Inflammatory macrophage treated with lipopolysaccharide for 4 hours (primary cell): ENCODE measurements at places on chromosomes 7 and 10.

- no peak for DNase-seq
Measured at GRCh38 chr7:95632609-95633008, 36.3 kb upstream of the PDK4 start.

DNA sequence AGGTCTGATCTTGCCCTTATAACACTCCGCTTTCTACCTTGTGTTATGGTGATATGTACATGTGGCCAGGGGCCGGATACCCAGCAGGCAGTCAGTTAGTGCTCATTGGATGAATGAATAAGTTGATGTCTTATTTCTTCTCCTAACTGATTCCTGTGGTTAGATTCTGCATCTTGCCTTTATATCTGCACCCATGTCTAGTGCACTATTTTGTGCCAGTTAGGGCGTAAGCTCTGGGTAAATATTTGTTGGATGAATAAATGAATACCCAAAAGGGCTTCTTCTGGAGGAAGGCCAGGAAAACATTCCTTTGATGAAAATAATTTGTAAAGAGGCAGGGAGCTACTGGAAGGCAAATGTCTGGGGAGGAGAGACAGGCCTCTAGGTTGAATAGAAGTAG, 148.2 kb downstream of the CHN2 start:
- DNase-seq: no peak

DNA sequence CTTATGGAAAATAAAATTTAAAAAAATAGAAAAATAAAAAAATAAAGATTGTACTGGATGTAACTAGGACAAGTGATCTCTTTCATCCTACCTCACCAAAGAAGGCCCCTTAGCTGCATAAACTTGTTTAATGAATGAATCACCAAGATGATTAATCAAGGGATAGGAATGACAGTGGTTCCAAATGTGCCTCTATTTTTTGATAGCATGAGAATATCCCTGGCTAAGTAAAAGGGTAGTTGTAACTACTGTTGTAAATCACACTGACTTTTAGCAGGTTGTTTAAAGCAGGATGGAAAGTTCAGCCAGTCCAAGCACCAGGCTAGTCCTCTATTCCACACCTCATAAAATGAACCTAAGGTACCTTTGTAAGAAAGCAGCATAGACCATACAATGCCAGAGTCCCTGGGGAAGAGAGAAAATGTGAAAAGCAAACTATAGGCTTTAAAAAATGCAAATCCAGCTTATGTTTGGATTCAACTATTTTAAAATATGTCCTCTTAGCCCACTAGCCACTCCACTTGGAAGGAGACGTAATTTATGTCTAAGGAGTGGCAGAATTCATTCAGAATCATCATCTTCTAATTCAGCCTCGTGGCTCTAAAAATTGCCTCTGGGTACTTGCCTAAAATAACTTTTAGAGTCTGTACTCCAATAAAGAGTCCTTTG, 126.8 kb downstream of the SKIDA1 start:
- no peak for DNase-seq

- peak; percentile 16 for DNase-seq
Measured at GRCh38 chr7:130490888-130491804, 739 bp upstream of the MEST start.

GRCh38 chr7:124672011-124672410, 93.6 kb downstream of the GPR37 start:
- DNase-seq: no peak

DNA sequence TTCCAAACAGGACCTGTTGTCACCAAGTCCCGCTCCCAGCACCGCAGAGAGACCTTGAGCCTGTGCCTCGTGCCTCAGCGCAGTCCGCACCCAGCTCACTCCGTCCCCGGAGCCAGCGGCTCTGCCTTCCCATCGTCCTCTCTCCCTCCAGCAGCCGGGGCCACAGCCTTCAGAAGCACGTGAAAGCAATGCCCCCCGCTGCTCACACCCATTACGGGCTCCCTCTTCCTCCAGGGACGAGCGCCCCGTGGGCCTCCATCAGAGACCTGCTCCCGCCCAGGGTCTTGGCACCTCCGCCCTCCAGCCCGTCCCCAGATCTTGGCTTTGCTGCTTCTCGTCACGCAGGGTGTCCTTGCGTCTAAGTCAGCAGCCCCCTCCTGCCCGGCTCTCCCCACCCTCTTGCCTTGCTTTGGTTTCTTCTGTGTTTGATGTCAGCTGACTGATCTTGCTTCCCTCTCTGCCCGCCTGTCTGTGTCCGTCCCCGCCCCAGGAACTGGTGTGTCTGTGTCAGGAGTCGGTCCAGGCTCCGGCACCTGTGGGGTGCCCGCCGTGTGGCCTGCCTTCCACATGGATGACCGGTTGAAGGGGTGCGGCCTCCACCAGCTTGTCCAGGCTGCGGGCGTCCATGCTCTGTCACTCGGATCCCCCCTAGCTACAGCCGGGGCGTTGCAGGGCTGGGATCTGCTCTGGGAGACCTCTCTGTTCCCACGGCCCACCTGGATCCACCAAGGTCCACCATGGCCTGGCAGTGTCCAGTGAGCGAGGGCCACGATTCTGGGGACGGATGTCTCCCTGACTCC, 61.9 kb downstream of the FOXL3 start:
- DNase-seq: no peak

- no peak for DNase-seq
Measured at GRCh38 chr7:156731651-156732050, 91.1 kb downstream of the RNF32 start.

GRCh38 chr7:99312316-99313203, 13.1 kb upstream of the ARPC1A start:
- DNase-seq: peak; percentile 76

- DNase-seq: no peak
Measured at GRCh38 chr10:131320860-131321604, 9.5 kb upstream of the TCERG1L start.

- DNase-seq: no peak
Measured at GRCh38 chr10:124027031-124027611, 66.3 kb downstream of the CHST15 start.

DNA sequence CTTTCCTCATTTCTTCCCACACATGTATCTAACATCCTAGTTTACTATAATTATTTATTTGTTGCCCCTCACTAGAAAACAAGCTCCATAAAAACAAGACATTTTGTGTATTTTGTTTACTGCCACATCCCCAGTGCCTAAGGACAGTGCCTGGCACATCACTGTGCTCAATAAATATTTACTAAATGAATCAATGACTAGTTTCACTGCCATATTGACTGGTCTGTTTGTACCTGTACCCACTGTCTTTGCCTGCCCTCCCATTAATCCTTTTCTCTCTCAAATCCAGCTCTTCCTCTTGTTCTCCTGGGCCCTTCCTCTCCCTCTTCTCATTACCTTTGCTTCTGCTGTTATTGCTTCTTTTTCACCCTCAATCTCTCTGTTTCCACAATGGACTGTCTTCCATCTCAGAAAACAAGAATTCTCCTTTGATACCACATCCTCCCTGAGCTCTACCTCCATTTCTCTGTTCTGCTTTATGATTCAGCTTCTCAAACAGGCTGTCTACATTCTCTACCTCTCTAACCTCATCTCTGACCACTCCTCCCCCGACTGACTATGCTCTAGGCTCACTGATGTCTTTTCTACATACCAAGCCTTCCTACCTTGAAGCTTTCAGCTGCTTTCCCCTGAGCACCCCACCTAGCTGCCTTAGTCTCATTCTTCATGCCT, 8.3 kb upstream of the FAM133B start:
- DNase-seq: no peak

DNA sequence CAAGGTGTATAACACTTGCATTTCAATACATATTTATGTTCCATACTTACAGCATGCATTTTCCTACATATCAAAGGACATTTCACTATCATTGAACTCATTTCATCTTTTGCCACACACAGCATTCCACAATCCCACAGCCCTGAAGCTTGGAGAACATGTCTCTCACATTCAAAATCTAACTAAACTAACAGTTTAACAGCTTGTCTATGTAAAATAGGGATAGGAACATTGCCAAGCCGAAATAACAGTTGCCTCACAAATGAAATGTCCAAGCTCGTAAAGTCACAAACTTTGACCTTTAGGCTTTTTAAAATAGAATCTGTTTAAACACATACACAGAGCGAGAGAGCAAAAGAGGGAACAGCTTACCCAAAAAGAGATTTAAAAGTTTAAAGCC, 65.3 kb downstream of the HGF start:
- no peak for DNase-seq

GRCh38 chr7:150875791-150876190, 23.5 kb downstream of the AOC1 start:
- DNase-seq: no peak
